ENCODE measurements at places on chromosomes 2 and 18. TPM values are rescaled to one million over a fixed set of nuclear protein-coding genes. Genes with fewer than 3 reads are reported as not detected.

GRCh38 chr18:12934454-12935071 lies 13.2 kb upstream of the SEH1L start:
- peak; percentile 95 for DNase-seq

- DNase-seq = no peak
Measured at GRCh38 chr18:3468066-3468705, 18.2 kb downstream of the TGIF1 start.

The UGT1A4 gene
- total RNA-seq = 2.3 TPM

DNA sequence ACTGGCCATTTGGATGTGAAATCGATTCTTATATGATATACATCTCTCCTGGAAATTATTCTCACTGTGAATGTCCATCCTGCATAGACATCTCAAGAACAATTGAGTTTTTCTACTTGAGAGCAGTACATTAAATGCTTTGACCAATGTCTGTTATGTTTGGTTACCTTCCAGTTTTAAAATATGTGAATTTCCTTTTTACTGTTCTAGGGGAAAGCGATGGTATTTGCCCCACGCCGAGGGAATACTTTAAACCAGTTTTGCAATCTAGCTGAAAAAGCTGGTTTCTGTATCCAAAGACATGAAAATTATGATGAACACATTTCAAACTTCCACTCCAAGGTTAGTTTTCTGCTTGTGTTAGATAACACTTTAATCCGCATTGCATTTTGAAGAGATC lies 175.3 kb upstream of the SIX3 start:
- no peak for DNase-seq

DNA sequence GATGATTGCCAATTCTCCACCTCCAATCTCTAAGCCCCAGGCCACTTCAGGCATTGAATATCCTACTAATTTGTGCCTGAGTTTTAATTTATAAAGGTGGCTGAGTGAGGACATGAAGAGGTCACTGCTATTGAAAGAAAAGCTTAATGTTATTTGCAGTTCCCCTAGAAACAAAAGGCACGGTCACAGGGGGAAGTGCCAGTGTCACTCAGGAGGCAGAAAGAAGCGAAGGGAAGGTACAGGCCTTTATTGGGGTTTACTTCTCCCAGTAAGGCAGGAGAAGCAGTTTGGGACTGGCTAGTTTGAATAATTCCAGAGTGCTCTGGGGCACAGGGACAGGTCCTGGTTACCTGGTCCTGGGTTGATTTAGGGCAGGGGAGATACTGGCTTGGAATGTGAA lies 1.7 kb upstream of the ABHD1 start:
- no peak for DNase-seq

DNA sequence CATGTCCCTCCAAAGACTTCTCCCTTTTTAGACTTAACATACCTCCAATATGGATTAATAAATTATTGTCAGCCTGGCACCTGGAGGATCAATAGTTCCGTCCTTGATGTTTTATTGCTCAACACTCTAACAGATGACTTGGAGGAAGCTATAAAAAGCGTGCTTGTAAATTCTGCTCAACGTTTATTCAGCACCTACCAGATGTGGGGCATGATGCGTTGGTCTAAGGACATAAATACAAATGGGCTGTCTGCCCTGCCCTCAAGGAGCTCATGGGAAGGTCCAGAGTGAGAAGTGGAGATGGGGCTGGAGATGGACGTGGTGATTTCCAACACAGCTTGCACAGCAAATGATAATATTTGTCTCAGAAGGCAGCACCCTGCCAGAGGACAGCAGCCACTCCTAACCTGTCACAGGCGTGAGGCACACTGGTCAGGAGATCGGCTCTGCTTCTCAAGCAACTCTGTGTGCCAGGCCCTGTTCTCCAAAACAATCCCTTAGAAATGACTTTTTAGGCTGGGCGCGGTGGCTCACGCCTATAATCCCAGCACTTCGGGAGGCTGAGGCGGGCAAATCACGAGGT lies 25.5 kb upstream of the ZCCHC2 start:
- DNase-seq = no peak

Data from lower leg skin (tissue), 4 donors.